Activated CD4-positive, alpha-beta T cell treated with anti-CD3 and anti-CD28 coated beads, Interleukin-2, amount 10 ng/mL, durations not matched to agents 24 days and 14 days (primary cell): ENCODE measurements at places on chromosomes 16 and 17. TPM values are rescaled to one million over a fixed set of nuclear protein-coding genes. Genes with fewer than 3 reads are reported as not detected.

- no peak overlapping the region for H3K4me3 ChIP-seq
- no peaks in the 10 kb centered on the region for H3K36me3 ChIP-seq
- H3K4me1 ChIP-seq = no peaks in the 10 kb centered on the region
- no peak for DNase-seq
- peaks cover 35% of the 10 kb centered on the region for H3K27me3 ChIP-seq
Measured at GRCh38 chr17:36034127-36034526, 16.4 kb upstream of the CCL23 start.

- no peak for DNase-seq
- H3K27ac ChIP-seq = no peak overlapping the region
- H3K27me3 ChIP-seq = no peaks in the 10 kb centered on the region
- peaks cover 32% of the 10 kb centered on the region for H3K36me3 ChIP-seq
- H3K4me3 ChIP-seq = no peak overlapping the region
Measured at GRCh38 chr17:59874376-59874775, 18.4 kb downstream of the TUBD1 start.

DNA sequence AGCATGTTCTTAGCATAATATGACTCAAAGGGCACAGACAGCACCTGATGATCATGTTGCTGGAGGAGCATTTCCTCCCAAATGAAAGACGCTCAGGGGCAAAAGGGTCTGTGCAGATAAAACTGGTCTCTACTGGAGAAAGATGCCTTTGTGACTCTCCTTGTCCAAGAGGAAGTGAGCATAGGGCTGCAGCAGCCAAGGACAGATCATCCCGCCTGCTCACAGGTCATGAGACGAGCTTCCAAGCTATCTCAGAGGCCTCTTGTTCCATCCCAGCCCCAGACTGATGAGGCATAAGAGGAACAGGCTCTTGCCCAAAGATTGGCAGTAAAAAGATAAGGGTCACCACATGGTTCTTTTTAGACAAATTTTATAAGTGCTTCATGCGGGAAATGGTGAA lies 141.8 kb downstream of the KATNIP start:
- H3K4me3 ChIP-seq = no peak overlapping the region
- no peaks in the 10 kb centered on the region for H3K27me3 ChIP-seq
- DNase-seq = no peak
- no peaks in the 10 kb centered on the region for H3K36me3 ChIP-seq

DNA sequence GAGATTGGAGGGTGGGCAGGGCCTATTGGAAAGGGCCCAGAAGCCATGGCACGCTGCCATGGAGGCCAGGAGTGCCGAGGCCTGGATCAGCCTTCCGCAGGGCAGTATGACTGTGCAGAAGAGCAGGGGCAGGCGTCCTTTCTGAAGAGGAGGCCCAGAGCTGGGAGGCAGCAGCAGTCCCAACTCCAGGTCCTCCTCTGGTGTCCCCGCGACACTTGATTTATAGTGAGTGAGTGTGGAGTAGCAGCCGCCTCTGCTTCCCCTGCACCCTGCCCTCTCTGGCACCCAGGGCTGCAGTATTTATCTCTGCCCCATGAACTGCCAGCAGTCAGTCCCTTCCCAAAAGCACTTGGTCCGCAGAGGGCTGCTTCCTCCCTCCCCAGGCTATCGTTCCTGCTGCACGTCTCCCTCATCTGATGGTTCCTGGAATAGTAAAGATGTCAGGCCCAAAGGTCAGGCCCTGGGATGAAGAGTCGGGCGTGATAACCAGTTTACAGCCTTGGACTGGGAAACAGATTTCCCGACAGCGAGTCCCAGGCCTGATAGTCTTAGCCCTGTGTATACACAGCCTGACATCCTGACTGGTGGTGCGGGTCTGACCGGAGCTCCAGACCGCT lies 32.9 kb downstream of the PGS1 start:
- no peak for DNase-seq
- H3K4me1 ChIP-seq = peaks cover 82% of the 10 kb centered on the region
- H3K4me3 ChIP-seq = no peak overlapping the region
- peaks cover 41% of the 10 kb centered on the region for H3K36me3 ChIP-seq
- H3K27me3 ChIP-seq = no peaks in the 10 kb centered on the region

DNA sequence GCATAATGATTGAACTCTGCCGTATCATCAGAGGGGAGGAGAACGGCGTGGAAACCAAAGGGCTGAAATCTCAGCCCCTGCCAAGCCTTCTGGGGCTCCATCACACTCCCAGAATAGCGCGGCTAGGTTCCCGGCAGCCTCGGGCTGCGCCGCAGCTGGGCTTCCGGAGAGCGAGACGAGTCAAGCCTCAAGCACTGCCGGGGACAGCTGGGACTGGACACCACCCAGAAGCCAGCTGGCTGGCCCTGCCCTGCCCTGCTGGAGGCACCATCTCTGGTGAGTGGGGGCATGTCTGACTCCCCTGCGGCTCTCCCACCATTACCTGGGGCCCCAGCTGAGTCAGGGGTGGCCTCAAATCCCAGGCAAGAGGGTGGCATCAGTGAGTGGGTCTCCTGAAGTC lies 7.2 kb upstream of the GPRC5C start:
- H3K4me3 ChIP-seq = no peak overlapping the region
- no peaks in the 10 kb centered on the region for H3K4me1 ChIP-seq
- DNase-seq = no peak
- H3K27ac ChIP-seq = no peak overlapping the region
- no peaks in the 10 kb centered on the region for H3K36me3 ChIP-seq
- peaks cover 30% of the 10 kb centered on the region for H3K27me3 ChIP-seq

DNA sequence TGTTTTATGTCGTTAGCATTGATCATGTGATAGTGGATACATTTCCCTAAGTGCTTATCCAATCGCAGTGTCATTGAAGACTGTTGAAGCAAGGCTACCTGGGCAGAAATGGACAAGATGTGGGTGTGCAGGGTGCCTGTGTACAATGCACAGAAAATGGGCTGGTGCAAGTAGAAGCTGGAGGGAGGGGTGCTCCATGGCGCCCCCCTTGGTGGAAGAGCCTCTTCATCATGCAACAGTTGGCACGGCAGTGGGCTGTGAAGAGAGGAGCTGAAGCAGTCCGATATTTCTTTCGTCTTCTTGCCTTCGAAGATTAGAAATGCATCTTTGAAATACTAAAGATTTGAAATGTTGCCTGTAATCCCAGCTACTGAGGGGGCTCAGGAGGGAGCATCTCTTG lies 100.5 kb downstream of the PLCG2 start:
- no peaks in the 10 kb centered on the region for H3K36me3 ChIP-seq
- no peak overlapping the region for H3K4me3 ChIP-seq
- H3K27ac ChIP-seq = no peak overlapping the region
- H3K4me1 ChIP-seq = no peaks in the 10 kb centered on the region

DNA sequence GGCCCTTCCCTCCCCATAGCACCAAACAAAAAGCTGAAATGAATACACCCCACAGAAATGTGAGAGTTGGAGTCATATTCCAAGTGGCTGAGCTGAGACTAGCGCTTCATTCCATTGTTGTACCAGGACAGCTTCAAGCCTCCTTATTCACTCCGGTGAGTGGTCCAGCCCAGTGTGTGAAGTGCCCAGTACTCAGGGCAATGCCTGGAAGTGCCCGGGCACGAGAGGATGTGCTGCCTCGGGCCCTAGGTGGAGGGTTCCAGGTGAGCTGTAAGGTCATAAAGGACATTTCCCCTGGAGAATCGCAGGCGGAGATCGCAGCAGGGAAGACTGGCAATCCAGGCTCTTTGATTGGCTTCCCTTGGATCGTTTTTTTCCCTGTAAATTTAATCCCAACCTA lies 5.4 kb upstream of the CYLD start:
- peaks cover 50% of the 10 kb centered on the region for H3K4me1 ChIP-seq
- no peak overlapping the region for H3K4me3 ChIP-seq
- H3K36me3 ChIP-seq = peaks cover 37% of the 10 kb centered on the region

GRCh38 chr17:83199500-83200201 lies 120.2 kb downstream of the METRNL start:
- peak; percentile 88 for DNase-seq
- peak overlapping the region; percentile 97 for H3K27ac ChIP-seq

The DNAAF1 gene
- not detected in 2 replicates for total RNA-seq

The PRR35 gene
- total RNA-seq = not detected in 2 replicates

The SHISA6 gene
- not detected in 2 replicates for total RNA-seq

The DHRS7C gene
- not detected in 2 replicates for total RNA-seq

The OTOP3 gene
- not detected in 2 replicates for total RNA-seq
